ENCODE measurements at places on chromosomes 2 and 18.
A peak's percentile ranks its signal among the peaks of the same experiment; 100 is the strongest.

GRCh38 chr2:144358979-144359541 is 160.9 kb downstream of the ZEB2 start:
- no peak for DNase-seq

DNA sequence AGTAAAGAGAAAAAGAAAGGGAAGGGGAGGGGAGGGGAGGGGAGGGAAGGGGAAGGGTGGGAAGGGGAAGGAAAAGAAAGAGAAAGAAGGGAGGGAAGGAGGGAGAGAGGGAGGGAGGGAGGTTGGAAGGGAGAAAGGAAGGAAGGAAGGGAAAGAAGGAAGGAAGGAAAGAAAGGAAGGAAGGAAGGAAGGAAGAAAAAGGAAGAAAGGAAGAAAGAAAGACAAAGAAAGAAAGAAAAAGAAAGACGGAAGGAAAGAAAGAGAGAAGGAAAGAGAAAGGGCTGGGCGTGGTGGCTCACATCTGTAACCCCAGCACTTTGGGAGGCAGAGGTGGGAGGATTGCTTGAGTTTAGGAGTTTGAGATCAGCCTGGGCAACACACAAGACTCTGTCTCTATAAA is 24.6 kb upstream of the CCNYL1 start:
- no peak for DNase-seq

GRCh38 chr2:157876066-157876785 is at the start of gene ACVR1:
Gene ACVR1 (minus strand): TSS chr2:157876330. CDS start chr2:157799493, 76,837 bp downstream.
- peak; percentile 89 for DNase-seq

DNA sequence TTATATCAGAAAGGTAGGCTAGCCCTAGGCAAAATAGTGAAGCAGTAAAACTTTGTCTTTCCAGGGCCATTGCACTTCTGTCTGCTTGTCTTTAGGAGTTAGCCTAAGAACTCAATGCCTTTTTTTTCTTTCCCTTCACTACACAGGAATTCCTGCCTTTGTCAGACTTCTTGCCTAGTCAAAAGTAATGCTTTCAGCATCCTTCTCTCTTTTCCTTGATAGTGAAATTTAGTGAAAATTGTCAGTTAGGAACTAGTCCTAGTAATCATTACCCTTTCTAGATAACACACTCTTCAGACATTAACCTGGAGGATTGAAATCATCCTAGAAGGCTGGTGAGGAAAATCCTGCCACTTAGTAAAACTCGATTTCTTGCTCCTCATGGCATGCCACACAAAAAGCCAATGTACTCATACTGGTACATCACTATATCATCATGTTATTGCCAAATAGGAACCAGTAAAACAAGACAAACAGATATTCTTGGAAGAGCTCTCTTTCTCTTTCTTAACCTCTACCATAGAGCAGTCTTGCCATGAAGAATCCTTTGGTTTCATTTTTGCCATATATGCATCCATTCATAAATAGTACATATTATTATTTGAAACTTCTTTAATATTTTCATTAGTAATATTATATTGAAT is 320.5 kb downstream of the CTNNA2 start:
- DNase-seq: no peak

DNA sequence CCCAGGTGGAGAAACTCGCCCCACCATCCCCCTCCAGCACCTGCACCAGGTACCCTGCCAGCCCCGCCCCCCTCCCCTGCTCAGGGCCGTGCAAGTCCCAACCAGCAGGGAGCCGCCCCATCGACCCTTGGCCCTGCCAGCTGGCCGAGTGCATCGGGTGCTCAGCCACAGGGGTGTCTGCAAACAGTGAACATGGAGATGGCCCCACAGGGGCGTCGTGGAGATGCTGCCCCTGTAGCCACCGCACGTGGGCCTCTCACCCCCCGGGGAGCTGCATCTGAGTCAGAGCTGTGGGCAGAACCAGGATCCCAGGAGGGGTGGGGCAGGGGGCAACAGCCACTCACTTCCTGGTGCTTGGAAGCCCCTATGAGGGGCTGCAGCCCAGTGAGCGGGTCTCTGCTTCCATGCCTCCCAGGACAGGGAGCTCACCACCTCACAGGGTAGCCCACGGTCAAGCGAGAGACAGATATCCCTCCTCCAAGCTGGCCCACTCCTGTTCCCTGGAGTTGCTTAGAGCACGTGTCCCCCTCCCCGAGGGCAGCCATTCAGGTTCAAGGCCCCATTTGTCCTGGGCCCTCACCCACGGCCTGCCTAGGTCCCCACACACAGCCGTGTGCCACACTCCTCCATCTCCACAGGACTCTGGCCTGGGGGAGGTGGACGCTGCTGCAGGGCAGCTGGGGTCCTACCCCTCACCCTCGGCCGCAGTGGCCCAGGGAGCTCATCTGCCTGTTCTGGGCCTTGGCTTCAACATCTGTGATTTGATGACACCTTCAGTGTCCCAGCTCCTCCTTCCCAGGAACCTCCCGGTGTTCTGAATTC is 1.1 kb upstream of the MAB21L4 start:
- no peak for DNase-seq

DNA sequence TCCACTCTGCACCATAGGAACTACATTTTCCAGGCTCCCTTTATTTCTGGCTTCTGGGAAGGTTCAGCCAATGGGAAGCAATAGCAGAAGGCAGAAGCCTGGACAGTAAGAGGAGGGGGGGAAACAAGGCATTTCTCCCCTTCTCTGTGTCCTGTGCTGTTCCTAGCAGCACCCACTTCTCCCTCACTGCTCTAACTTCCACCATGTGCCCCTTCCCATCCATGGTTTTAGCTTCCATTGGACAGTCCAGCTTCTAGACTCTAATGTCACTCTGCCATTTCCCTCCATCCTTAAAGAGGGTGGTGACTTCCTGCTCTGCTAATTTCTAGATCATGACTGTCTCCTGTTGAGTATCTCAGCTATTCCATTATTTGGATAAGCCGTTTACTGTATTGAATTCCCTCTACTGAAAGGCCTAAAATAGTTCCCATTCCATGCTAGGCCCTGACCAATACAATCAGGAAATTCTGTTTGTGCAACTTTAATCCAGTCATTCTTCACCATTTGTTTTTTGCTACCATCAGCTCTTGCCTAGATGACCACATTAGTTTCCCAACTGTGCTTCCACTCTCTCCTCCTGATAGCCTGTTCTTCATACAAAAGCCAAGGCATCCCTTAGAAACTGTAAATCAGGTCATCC is 20.8 kb upstream of the LYPD1 start:
- DNase-seq: no peak

- no peak for DNase-seq
These were observed 58.1 kb upstream of the RNU4ATAC start for GRCh38 chr2:121472470-121472993.

GRCh38 chr2:55137024-55137958 is 87.0 kb upstream of the RTN4 start:
- no peak for DNase-seq

DNA sequence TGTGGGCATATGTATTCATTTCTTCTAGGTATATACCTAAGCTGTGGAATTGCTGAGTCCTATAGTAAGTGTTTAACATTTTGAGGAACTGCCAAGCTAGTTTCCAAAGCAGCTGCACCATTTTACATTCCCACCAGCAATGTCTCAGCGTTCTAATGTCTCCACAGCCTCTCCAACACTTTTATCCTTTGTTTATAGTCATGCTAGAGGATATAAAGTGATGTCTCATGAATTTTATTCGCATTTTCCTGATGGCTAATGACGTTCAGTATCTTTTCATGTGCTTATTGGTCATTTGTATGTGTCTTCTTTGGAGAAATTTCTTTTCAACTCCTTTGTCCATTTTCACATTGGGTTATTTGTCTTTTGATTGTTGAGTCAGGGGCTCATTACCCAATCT is 295.2 kb downstream of the NCKAP5 start:
- DNase-seq: no peak

GRCh38 chr2:145268931-145269330 is 749.0 kb upstream of the ZEB2 start:
- DNase-seq: no peak

GRCh38 chr2:30110773-30111172 is 36.0 kb upstream of the YPEL5 start:
- no peak for DNase-seq

- no peak for DNase-seq
These were observed 429.5 kb downstream of the STK39 start for GRCh38 chr2:167817908-167818307.

DNA sequence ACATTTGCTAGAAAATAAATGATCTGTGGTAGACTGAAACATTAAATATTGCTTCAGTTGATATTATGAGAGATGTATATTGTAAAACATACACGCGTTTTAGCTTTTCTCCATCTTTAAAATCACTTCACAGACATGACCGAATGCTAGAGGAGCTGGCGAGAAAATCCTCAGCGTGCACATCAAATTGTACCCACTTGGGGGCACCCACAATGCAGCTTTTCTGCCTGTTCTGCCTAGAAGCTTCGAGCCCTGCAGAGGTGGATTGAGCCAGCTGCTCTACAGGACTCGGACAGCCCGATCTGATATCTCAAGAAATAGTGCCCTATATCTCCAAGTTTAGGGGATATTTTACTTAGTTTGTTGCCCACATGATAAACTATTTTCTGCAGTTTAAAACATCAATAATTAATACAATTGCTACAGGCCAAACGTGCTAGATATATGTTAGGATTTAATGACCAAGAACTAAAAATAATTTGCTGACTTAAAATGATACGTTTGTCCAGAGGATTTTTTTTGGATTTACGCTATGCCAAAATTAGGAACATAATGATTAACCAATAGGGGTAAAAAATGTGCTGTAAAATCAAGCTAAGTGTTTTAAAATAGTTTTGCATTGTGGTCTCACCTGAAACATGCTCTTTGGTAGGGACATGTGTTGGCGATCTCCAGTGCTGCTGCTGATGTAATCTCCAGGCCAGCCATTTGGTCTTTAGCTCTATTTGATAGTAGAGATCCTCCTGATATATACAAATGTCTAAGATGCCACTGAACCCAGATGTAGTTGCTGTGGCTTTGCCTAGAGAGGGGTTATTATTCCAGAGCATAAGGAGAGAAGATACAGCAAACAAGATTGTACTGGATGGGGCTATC is 22.3 kb upstream of the ATP5MC3 start:
- peak; percentile 42 for DNase-seq

DNA sequence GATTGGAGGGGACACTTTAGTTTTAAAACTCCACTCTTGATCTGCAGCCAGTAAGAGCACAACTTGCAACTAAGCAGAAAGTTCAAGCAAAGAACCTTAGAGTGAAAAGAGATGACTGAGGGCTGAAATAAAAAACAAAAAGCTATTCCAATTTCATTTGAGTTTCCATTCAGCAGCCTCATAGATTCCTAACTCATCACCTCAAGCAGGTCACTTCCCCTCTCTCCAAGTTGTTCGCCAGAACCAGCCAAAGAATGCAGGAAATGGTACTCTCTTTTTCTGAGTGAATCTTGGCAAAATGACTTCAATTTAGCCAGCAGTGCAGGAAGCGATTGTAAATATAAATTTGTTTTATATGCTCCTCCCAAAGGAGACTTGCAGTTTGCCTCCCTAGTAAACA is 213.3 kb downstream of the SETBP1 start:
- DNase-seq: no peak

DNA sequence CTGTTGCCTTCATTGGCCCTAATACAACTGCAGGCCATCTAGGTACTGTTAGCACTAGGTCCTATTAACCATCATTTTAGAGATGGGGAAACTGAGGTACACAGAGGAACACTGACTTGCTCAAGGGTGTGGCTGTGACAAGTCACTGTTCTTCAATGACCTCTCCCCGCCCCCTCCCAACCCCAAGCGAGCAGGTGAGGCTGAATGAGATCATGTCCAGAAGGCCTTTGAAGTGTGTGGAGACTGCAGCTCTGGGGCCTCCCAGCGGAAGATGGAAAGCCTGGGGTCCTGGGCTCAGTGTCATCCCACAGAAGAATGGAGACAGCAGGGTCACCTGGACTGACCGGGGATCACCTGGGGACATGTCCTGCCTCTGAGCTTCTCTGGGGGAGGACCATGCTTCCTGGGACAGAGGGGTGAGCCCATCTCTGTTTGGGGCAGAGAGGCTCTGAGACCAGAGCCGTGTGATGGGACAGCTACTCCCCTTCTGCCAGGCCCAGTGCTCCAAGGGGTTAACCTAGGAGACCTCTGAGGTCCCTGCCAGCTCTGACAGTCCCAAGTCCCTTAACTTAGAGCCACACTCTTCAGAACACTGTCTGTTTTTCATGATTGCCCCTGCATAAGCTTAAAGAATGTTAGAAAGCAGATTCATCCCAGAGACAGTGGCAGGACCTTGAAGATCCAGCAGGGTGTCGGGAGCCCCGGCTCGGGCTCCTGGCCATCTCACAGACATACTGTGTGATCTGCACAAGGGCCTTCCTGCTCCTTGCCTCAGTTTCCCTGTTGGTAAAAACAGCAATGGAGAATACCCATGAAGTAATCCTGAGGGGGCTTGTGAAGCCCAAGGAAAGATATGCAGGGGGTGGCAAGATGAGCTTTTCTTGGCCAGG is 16.7 kb upstream of the FOSL2 start:
- DNase-seq: no peak

DNA sequence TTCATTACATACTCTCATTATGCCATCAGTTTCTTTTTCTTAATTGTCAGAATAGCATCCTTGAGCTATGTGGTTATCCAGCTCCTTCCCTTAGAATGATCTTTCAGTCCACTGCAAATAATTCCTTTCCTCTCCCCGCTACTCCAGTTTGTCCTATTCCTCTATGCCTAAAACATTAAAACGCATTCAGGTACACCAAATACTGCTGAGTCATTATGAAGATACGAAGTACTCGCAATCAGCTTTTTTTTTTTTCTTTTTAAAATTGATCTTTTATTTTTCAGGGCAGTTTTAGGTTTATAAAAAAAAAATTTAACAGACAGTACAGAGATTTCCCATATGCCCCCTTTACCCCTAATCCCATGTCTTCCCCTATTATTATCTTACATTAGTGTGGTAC is 164.8 kb upstream of the TMEM200C start:
- DNase-seq: no peak

DNA sequence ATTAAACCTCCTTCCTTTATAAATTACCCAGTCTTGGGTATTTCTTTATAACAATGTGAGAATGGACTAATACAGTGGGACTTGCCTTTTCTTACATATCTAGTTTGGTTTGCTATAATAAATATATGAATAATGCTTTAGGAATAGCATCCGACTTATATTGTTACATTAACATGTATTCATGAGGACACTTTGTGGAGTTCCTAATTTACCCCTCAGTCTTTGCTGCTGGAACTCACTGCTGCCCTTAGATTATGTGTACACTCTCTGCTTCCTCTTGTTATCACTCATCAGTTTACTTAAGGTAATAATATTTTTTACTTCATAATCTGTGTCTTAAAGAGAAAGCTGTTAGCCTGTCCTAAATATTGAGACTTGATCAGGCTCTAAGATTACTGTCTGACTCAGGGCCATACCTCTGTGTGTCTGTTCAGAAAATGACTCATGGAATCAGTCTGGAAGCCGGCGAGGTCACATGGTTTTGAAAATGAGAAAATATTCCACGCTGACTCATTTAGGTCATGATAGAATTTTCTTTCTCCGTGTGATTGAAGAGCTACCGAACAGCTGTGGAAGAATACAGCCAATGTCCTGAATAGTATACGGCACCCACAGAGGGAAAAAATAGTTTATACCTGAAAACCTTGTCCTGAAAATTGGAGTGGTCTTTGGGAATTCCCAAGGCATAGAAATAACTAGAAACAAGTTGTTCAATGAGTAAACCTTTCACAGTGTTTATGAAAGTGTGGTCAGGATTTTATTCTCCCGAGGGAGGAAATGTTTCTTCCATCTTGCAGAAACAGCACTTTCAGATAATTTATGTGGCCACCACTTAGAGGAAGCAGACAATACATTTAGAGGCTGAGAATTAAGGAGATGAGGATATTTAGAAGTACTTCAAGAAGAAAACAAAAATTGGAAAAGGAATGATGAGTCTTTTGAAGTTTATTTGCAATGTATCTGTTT is 156.4 kb downstream of the DSEL start:
- DNase-seq: peak; percentile 21
